Stimulated activated CD8-positive, alpha-beta memory T cell treated with anti-CD3 and anti-CD28 coated beads, Interleukin-4, amount 100 ng/mL, for 1 hour (primary cell): ENCODE measurements at places on chromosomes 5 and 9.

DNA sequence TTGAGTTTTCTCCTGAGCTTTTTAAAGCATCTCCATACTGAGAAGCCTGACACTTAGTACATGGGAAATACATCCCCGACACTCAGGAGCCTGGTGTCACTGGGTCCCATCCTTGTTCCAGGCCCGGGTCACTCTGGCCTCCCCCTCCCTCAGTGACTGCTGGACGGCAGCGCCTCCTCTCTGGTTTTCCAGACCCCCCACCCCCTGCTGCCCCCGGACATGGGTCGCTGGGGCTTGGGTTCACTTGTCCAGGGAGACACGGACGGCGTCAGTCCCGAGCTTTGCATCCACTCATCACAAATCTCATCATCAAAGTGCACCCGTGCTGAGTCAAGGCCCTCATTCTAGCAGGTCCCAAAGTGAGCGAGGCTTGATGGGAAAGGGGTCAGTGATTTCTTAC, 243.0 kb downstream of the IRX2 start:
- DNase-seq = no peak

- DNase-seq = no peak
Observed at GRCh38 chr5:62460578-62460983, 48.0 kb downstream of the IPO11 start.

DNA sequence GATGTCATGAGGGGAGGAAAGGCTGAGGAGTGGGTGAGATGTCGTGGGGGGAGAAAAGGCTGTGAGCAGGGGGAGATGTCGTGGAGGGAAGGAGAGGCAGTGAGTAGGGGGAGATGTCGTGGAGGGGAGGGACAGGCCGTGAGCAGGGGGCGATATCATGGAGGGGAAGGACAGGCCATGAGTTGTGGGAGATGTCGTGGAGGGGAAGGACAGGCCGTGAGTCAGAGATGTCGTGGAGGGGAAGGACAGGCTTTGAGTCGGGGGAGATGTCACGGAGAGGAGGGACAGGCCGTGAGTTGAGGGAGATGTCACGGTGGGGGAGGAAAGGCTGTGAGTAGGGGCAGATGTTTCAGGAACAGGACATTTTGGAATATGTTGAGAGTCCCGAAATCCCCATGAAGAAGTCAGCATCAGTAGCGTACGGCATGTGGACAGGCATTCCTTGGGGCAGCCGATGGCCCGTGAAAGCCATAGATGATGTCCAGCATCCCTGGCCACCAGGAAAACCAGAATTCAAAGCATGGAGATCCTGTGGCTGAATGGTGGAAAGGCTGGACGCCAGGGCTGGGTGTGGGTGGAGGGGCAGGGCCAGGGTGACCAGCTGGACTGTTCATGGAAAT, 8.3 kb upstream of the SLC6A19 start:
- no peak for DNase-seq

DNA sequence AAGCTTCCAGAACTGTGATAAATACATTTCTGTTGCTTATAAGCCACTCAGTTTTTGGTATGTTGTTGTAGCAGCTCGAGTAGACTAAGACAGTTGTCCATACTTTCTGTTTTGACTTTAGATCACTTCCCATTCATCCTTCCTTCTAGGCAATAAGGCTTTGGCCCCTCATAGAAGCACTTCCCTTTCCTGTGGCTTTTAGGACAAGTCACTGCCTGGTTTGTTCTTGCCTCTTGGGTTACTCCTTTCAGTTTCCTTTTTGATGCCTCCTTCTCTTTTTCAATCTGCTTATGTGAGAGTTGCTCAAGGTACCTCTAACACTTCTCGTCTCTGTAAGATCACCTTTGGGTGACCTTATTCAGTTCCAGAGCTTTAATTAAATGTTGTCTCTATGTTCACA, 72.4 kb upstream of the NTRK2 start:
- DNase-seq = no peak

DNA sequence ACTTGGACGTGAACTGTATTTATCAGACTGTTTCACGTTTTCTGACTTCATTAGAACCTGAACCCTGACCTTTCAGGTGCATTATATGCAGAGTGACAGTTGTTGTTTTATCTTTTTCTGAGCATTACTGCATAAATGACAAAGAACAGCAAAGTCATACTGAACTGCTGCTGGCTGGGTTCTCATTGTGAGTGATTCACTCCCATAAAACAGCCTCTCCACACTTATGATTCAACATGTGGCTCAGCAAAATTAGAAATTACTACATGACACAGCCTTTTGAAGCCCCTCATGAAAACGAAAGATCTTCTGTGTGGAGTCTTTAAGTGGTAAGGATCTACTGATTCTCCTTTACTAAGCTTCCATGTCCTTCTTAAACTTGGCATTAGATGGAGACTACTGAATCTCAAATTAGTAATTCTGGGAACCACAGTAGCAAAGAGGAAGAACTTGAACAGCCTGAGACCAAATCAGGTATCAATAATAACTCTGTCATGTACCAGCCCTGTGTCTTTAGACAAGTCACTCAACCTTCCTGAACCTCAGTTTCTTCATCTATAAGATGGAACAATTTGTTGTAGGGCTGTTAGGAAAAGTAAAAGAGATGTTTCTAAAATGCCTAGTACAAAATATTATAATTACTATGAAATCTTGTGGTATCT, 172.3 kb upstream of the GNA14 start:
- no peak for DNase-seq

DNA sequence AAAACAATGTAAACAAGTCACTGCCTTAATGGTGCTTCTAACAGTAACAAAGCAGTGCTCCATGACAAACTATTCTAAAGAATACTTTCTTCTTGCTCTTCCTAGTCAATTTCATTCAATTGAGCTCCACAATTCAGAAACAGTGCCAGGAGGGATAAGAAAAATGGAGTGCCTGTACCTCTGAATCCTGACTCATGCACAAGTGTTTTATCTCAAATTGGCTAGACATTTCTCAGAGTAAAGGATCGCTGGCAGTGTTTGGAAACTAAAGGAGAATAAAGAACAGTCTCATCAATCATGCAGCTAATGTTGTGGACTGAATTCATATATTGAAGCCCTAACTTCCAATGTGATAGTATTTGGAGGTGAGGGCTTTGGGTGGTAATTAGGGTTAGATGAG, 27.6 kb downstream of the SLC25A51 start:
- DNase-seq = no peak

- DNase-seq = no peak
Observed at GRCh38 chr9:105822814-105823213, 128.5 kb downstream of the TMEM38B start.

DNA sequence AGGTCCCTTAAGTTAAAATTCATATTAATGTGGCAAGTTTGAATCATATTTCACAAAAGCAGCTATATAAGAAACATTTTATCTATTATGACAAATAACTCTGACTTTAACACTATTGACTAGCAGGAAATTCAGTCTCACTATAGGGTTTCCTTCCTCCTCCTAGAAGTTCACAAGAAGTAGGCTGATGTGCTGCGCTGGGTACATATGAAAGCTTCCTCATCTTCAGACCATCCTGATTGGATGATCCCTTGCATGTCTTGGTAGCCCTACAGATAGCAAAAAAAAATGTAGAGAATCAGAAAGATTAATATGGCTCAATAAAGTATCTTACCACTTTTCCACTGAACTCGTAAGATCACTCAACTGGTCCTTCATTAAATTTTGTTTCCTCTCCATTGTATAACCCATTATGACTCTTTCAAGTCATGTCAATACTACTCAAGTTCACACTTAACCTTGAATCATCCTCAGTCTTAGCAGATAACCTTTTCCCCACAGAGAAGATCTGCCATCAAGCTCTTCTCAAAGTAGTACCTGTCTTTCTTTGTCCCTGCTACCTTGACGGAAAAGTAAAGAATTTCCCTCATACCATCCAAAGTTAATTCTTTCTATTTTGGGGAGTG, 11.5 kb upstream of the PSIP1 start:
- no peak for DNase-seq

DNA sequence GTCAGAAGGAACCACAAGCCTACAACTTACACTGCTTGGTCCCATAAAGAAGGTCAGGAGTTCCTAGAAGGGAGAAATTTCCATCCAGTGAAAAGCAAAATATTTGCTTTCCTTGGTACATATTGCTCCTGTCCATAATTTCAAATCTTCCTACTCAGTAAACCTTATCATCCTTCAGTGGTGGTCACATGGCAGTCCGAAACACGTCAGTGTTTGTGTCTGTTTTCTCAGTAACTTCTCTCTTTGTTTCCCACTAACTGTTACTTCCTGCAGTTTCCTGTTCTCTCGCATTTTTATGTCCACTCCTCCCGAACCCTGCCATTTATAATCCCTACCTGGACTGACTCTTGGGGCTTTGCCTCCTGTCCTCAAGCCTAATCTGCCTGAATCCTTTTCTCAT, 129.1 kb downstream of the FANCC start:
- no peak for DNase-seq

DNA sequence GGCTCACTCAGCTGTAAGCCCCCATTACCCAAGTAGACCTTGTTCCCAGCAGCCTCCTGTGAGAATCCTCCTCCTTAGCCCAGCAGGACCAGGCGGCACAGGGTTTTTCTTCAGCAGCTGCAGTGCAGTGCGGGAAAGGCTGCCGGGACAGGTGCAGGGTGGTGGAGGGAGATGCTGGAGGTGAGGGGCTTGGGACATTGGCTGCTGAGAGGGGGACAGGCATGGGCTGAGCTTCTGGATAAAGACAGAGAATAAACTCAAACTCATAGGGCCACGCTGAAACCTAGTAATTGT, 174.7 kb downstream of the CACNA1B start:
- DNase-seq = no peak

- no peak for DNase-seq
Observed at GRCh38 chr9:90858457-90858901, 56.9 kb downstream of the SYK start.

- DNase-seq = no peak
Observed at GRCh38 chr5:375921-376798, 54.6 kb downstream of the AHRR start.

GRCh38 chr5:155953335-155953734, 373.6 kb upstream of the SGCD start:
- no peak for DNase-seq

- no peak for DNase-seq
Observed at GRCh38 chr5:126195410-126196100, 227.7 kb upstream of the GRAMD2B start.

- DNase-seq = no peak
Observed at GRCh38 chr9:81116340-81117137, 572.8 kb downstream of the TLE1 start.

DNA sequence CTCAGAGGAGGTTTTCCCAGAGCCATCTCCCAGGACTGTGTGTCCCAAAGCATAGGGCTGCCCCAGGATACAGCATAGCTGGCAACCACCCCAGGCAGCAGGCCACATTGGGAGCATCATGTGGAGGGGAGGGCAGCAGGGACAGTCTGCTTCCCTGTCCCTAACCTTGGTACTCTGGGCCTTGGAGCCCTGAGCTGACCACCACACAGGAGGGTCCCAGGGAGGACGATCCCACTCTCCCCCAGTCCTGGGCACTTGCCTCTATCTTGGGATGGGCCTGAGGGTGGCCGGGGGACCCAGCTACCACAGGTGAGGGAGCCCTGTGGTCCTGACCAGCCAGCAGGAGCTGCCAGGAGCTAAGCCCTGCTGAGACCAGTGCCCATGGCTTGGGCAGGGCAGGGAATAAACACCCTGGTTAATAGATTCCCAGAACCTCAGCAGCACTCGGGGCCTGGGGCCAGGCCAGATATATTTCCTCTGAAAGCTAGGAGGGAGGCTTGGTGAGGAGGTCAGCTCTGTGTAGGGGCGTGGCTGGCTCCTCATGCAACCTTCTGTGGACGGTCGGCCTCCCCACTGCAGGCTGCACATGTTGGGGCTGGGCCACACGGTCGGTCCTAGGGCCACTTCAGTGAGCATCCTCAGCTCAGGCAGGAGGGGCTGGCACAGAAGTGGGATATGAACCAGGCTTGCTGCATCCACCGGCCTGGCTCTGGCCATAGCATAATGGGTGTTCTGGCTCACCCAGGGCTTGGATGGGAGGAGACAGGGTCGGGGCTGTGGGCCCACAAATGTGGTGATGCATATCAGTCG, 4.2 kb downstream of the NINJ1 start:
- DNase-seq = no peak

DNA sequence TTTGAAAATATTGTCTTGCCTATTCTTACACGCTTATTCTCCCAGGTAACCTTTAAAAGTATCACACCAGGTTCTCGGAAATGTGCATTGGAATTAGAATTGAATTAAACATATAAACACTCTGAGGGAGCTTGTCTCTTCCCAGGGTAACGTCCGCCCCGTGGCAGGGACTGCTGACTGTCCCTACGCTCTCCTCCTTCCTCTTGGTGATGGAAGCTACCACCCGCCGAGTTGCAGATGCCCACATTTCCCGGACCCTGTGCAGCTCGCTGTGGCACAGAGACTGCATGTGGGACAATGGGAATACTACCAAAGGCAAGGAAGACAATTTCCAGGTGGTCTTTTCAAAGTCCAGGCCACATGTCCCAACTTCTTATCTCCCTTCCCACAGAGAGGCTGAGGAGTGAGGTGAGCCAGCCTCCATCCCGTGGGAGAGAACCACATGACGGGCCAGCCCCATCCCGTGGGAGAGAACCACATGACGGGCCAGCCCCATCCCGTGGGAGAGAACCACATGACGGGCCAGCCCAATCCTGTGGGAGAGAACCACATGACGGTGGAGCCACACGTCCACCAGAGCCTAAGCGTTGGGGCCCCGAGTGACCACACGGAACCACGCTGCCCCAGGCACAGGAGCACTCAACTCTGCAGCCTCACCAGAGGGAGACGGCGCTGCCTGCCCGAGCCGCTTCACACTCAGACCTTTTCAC, 249.4 kb upstream of the IRX1 start:
- no peak for DNase-seq

DNA sequence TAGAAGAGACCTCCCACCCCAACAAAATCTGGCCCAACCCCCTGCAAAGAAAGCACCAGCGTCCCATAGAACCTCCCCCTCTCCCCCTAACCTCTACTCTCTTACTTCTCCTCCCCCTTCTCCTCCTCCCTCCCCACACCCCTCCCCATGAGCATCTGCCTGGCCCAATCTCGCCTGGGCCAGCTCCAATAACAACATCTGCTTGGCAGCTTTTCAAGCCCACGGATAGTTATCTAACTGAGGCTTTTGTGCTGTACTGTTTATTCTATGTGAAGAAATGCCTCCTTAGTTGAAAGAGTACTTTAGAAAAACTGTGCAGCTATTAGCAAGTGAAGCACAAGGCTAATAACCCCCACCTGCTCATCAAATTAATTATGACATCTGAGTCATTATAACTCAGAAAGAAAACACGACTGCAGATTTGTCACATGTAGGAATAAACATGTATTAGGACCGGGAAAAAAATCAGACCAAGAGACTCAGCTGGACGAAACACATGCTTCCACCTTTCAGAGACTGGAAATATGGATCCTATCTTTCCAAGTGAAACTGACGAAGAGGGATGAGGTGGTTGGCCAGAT, 42.8 kb downstream of the NFIB start:
- DNase-seq = no peak

- no peak for DNase-seq
Observed at GRCh38 chr5:45105491-45105994, 296.8 kb downstream of the MRPS30 start.

GRCh38 chr5:24777392-24777791, 132.6 kb upstream of the CDH10 start:
- no peak for DNase-seq

- no peak for DNase-seq
Observed at GRCh38 chr5:54302267-54302687, 8.1 kb downstream of the ARL15 start.
